GM12892 (cell line): ENCODE measurements at places on chromosomes 2 and 18.

GRCh38 chr2:168584911-168585310, 128.8 kb downstream of the CERS6 start:
- no peak for DNase-seq

- no peak for DNase-seq
Measured at GRCh38 chr18:79738581-79739439, 58.9 kb upstream of the KCNG2 start.

GRCh38 chr2:48901416-48901815, 145.9 kb upstream of the LHCGR start:
- no peak for DNase-seq

- no peak for DNase-seq
Measured at GRCh38 chr2:96952976-96953610, 33.3 kb downstream of the FAM178B start.

DNA sequence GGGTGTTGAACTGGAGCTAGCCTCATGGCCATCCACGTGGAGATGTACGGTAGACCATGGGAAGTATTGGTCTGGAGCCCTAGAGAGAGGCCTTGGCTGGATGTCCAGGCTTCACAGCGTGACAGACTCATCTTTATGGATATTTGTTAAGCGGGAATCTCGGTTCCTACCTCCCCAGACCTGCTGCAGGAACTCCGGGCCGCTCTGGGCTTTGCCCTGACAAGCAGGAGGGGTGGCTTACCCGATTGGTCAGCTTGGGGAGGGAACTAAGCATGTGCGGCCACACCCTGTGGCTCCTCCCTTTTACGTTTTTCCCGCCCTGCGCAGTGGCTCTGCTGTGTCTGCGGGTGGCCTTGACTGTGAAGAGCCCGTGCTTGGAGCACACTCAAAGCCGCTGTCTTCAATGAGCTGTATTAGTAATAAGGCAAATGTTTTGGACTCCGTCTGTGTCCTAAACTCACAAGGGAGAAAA, 52.3 kb downstream of the PAPOLG start:
- DNase-seq = no peak

- no peak for DNase-seq
Measured at GRCh38 chr2:123953846-123954245, 71.2 kb upstream of the CNTNAP5 start.

DNA sequence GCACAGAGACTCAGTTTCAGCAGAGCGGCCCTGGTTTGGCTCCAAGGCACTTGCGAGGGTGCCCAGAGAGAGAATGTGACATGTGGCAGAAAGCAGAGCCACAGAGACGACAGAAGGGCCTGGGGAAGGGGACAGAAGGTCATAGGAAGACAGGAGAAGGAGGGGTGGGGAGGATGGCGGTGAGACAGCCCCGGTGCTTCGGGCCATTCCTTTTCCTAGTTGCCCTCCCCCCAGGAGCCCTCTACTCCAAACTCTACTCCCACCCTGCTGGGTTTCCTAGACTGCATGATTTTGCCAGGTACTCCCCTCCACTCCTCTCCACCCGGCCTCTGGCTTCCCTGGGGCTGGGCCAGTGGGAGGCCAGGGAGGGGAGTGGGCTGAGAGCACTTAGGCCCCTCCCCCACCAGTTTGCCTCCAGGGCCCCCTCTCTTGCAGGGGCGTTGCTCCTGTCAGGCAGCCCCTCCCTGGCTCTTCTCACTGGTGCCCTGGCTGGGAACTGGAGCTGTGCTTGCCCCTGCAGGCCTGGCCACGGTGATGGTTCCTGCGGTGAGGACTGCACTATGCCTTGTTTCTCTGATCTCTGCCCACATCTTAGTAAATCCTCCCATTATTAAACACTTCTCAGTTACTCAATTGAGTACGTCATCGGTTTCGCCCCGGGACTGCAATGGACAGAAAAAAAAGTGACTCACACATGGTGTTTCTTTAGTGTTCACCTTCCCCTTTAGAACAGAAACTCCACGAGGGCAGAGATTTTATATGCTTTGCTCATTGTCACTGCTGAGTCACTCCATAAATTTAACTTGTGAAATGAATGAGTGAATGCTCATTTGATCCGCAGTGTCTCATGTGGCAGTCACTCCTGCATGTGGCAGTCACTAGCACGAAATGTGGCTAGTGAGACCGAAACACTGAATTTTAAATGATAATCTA, 58.7 kb upstream of the SP3 start:
- DNase-seq = no peak

DNA sequence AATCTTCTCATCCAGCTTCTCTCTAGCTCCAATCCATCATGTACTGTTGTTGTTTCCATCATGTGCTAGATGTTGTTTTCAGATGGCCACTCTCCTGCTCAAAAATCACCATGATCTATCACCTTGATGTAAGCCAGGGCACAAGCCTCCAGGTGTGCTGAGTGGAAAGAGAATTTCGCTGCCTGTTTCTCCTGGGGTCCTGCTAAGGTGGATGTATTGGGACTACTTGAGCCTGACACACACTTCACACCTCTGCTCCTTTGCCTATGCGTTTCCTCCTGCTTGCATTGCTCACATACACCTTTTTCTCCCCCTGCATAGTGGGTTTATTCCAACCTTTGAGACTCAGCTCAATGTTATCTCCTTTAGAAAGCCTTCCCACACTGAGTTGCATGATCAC, 287.6 kb downstream of the CYRIA start:
- no peak for DNase-seq

GRCh38 chr2:151673016-151673415, 61.3 kb downstream of the NEB start:
- DNase-seq = no peak

DNA sequence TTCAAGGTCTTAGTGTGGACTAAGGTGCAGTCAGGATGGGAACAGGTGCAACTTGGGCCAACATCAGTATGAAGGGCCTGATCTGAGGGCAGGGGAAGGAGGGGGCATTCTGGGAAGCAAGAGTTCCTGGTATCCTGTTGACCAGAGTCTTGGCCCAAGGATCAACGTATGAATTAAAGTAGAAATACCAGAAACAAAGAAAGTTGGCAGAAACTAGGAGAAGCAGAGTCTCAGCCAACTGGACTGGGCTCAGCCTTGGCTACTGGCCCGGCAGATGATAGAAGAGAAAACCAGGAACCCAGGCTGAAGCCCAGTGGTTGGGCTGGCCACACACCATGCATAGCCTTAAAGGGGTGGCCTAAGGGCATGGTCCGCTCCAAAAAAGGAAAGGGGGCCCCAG, 2.3 kb downstream of the CETN1 start:
- DNase-seq = no peak

DNA sequence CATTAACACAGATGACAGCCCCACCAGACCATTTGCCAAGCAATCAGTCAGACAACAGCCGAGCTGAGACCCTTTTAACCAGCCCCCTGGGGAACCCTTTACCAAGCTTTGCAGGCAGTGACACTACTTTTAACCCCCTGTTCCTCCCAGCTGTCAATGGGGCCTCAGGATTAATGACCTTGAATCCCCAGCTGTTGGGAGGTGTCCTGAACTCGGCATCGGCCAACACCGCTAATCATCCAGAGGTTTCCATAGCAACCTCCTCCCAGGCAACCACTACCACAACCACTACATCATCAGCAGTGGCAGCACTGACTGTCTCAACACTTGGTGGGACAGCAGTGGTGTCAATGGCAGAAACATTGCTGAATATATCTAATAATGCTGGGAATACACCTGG, 160.9 kb upstream of the EPC2 start:
- no peak for DNase-seq

DNA sequence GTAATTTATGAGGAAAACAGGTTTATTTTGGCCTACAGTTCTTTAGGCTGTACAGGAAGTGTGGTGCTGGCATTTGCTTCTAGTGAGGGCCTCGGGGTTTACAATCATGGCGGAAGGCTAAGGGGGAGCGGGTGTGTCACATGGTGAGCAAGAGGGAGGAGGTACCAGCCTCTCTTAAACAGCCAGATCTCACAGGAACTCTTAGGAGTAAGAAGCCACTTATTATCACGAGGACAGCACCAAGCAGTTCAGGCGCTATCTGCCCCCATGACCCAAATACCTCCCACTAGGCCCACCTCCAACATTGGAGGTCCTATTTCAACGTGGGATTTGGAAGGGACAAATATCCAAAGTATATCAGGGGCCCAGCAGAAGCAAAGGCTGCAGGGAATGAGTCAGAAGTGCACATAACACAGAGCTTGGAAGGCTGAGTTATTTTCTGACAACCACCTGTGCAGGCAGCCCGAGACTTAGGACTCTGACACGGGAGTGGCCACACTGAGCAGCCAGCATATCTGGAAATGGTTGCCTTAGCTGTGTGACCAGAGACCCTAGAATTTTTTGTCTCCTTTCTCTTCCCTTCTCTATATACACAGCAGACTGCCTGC, 170.9 kb downstream of the PRPF40A start:
- DNase-seq = no peak

DNA sequence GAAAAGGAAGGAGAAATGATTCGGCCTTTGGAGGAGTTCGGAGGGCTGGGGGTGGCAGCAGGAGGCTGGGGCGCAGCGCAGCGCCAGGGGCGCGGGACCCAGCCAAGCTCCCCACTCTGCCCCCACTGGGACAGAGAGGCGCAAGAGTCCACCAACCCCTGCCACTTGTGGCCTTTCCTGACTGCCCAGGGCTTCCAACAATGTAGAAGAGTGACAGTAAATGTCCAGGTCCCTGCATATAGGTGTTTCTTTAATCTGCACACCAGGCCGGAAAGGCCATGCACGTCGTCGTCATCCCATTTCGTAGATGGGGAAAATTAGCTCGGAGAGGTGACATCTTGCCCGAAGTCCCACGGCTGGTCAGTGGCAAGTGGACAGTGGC, 96.6 kb downstream of the INHBB start:
- no peak for DNase-seq

GRCh38 chr2:205679410-205680009, 2.8 kb upstream of the NRP2 start:
- DNase-seq = no peak
